ENCODE measurements at places on chromosomes 5 and 9.

DNA sequence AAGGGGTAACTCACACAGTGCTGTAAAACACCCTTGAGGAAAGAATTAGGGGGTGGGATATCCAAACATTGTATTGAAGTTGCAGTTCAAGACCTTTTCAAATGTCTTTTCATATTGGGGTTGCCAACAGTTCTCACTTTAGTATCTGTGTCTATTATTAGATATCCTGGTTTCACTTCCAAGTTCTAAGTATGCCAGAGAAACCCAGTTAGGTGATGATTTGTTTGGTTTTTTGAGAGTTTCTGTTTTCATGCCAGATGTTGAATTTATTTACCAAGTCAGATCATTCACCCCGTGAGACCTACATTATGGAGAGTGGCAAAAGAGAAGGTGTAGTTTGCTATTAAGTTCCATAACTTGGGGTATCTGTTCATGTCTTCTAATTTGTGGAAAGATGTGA, 64.5 kb downstream of the C9orf152 start:
- no peak for DNase-seq

- no peak for DNase-seq
These were observed 971.3 kb upstream of the CDH18 start for GRCh38 chr5:20959347-20959746.

DNA sequence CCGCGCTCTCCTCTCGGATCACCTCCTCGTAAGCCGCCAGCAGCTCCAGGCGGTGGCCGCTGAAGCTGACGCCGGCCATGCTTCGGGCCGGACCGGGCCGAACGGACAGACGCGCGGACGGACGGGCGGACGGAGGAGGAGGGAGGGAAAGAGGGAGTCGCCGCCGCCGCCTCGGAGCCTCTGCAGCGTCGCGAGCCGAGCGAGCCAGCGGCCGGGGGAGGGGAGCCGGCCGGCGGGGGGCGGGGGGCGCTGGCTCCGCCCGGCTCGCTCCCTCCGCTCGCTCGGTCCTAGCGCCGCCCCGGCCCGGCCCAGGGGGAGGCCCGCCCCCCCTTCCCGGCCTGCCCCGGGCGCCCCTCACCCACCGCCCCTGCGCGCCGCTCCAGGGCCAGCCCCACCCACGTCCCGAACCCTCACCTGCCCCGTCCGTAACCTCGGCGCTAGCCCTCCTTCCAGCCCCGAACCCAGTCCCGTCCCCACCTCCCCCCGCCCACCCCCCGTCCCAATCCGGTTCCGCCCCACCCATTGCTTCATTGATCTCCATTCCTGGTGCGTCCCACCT, at the start of gene DBN1:
DBN1 (minus strand) TSS at position 192 of the 559 bp plus-strand sequence; CDS start at position 79, 113 bp downstream.
- DNase-seq, result peak; percentile 97

- DNase-seq, result no peak
These were observed 113.2 kb downstream of the DCP2 start for GRCh38 chr5:113089653-113090335.

DNA sequence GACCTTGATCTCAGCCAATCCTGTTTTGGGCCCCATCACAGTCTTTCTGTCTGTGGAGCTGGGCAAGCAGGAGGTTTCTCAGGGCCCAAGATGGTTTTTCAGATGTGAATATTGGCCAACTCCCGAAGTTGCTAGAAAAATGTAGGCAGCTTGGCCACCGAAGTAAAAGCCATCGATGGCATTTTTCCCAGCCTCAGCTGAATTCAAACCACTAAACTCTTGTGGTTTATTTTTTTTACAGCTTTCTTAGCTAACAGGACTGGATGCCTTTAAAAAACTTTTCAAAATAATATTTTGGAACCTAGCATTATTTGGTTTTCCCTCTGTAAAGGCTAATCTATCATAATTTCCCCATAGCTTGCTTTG, 102.5 kb upstream of the ERCC6L2 start:
- no peak for DNase-seq

- no peak for DNase-seq
These were observed 228.9 kb upstream of the CDH9 start for GRCh38 chr5:27267209-27267824.

DNA sequence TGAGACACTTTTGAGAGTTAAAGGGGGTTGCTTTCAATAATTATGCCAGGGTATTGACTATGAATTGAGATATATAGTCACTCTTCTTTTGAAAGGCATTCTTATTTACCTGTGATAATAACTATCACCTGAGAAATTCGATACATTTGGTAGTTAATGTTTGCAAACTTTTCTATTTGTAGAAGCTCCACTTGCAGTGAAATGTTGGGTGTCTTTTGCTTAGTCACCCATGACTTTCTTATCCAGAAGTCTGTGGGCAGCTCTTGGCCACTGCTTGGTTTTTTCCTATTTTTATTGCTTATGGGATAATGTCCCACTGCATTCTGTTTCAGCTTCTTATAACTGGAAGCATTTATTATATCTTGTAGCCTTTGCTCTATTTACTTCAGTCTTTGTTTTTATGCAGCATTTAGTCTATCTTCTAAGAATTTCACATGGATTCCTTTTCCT, 3.9 kb downstream of the MACIR start:
- no peak for DNase-seq

DNA sequence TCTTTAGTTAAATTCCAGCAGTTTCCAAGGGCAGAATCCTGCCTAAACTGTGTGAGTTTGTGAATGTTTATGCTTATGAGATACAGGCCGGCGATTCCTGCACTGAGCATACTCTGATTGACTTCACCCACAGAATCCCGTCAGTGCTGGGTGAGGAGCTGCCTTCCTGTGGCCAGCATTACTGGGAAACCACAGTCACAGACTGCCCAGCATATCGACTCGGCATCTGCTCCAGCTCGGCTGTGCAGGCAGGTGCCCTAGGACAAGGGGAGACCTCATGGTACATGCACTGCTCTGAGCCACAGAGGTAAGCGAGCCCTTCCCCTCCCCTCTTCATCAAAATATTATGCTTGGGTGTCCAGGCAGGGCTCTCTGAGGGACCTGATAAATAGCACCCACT, 103.7 kb downstream of the CMYA5 start:
- no peak for DNase-seq

GRCh38 chr5:989961-990530, 18.6 kb upstream of the NKD2 start:
- peak; percentile 33 for DNase-seq

DNA sequence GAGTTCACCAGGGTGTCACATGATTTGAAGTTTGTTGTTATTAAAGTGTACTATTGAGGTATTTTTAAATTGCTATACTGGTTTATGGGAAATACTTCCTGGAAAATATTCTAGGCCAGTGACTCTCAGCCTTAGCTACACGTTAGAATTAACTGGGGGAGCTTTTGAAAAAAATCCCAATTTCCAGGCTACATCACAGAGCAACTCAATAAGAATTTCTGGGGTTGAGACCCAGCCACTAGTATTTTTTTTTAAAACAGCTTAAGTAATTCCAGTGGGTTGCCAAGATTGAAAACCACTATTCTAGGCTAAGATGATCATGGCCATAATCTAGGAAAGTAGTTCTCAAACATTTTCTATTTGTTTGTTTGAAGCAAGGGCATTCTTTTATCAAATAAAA, 142.9 kb upstream of the GRIA1 start:
- DNase-seq, result no peak

DNA sequence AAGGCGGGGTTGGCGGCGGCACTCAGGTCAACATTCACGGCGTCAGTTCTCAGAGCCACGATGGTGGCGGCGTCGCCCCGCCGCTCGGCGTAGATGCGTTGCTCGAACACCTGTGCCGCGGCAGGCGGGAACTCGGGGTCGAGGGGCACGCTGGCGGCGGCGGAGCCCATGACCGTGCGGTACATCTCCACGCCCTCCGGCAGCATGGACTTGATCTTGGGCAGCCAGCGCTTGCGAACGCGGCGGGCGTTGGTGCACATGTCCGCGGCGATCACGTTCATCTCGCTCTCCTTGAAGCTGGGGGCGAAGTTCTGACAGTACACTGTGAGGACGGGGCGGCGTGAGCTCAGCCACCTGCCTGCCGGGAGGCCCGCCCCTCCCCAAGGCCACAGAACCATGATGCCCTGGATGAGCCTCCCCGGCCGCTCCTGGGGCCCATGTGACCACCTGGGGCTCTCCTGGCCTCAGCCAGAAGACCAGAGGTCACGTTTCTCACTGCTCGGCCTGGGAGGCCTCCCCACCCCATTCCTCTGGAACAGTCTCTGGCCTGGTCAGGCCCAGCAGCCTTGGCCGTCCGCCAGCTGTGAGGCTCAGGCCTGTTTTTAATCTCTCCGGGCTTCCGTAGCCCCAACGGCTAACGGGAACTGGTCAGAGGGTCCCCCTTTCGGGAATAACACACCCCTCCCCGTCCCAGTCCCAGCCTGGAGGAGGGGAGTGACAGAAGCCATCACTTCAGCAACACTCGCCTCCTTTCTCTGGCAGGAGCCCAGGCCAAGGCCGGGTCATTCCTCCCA, 50.7 kb upstream of the UBAC1 start:
- DNase-seq, result no peak

- DNase-seq, result no peak
These were observed 3.0 kb downstream of the N4BP3 start for GRCh38 chr5:178116143-178116885.

GRCh38 chr5:56995596-56995995, 43.7 kb upstream of the MIER3 start:
- no peak for DNase-seq

- DNase-seq, result no peak
These were observed 163.5 kb downstream of the ARSB start for GRCh38 chr5:78821536-78822021.

GRCh38 chr9:130207241-130207992, 35.2 kb downstream of the NCS1 start:
- DNase-seq, result no peak

GRCh38 chr9:136426787-136427186, 12.9 kb downstream of the INPP5E start:
- no peak for DNase-seq

GRCh38 chr5:158718738-158719505, 380.8 kb downstream of the EBF1 start:
- DNase-seq, result no peak

DNA sequence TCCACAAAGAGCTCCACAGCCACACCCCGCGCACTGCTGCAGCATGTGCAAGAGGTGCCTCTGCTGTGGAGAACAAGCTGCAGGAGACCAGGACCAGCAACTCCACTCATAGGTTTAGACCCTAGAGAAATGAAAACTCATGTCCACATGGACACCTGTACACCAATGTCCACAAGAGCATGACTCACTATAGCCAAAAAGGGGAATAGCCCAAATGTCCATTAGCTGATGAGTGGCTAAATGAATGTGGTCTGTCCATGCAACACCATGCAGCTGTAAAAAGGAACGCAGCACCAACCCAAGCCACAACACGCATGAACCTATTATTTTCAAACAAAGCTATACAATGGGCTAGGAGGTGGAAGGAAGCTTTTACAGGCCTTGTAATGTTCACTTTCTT, 18.1 kb downstream of the DYNC2I2 start:
- DNase-seq, result no peak

- DNase-seq, result no peak
These were observed 18.9 kb upstream of the MEGF9 start for GRCh38 chr9:120733190-120733589.

DNA sequence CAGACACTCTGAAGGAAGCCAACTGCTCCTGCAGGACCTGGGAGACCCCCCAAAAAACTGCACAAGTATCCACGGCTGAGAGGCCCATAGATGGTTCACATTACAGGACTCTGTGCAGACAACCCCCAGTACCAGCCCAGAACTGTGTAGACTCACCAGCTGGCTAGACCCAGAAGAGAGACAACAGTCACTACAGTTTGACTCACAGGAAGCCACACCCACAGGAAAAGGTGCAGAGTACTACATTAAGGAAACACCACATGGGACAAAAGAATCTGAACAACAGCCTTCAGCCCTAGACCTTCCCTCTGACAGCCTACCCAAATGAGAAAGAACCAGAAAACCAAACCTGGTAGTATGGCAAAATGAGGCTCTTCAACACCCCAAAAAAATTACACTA, 281.2 kb upstream of the RGMB start:
- DNase-seq, result no peak

DNA sequence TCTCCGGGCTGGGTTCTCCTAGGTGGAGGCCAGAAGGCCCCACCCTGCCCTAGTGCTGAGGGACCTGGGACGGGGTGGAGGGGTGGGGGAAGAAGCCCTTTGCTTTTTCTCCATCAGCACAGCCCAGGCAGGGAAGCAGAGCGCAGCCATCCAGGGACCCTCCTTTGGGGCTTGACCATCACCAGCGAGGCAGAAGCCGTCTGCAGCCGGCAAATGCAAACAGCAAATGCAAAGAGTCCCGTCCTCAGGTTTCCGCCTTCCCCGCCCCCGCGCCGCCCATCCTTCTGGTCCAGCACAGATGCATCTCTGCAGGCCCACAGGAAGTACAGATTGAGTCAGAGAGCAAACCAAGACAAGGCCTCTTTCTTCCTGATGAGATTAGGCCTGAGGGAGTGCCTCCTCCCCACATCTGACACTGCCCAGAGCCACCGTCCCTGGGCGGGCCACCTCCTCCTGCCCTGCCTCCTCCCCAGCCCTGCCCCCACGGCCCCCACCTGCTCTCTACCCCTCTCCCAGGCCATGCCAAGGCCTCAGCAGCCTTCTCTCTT, 23.4 kb downstream of the CORO2A start:
- DNase-seq, result no peak

GRCh38 chr9:123756484-123757106, 173.3 kb downstream of the DENND1A start:
- no peak for DNase-seq

GRCh38 chr5:29561564-29561963, 1631.9 kb upstream of the CDH6 start:
- no peak for DNase-seq

DNA sequence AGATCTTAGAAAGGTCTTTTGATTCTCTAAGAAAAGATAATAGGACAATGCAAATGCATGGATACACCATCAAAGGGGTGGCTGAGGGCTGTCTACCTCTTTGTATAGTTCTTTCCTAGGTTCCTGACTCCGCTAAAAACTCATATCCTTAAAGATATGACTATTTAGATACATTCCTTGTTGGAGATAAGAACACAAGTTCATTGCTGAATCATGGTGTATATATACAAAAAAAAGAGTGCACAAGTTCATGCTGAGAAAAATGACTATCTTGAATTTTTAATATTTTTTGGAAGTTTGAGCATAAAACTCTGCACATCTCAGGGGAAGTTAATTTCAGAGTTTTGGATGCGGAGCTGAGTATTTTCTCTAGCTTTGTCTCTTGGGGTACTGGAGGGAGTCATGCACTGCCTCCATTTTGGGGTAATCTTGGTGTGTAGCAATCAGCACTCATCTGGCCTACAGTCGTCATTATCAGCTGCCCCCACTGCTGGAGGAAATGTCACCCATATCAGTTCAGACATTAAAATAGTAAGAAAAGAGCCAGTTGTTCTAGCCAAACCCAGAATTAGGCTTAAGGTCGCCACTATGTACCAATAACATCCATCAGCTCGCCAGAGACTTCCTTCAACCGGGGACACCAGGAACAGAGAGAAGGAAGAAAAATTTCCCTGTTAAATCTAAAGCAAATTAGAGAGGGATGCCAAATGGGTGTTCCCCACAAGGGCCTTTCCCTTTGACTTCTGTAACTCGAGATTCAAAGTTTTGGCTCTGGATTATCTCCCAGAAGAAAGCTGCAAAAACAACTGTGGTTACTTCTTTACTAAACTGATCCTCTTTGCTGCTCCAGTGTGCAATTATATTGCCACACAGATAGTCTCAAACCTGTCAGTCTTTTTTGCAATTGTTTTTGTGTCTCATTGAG, 49.0 kb downstream of the PTTG1 start:
- DNase-seq, result no peak

GRCh38 chr9:99748266-99748665, 73.4 kb upstream of the NR4A3 start:
- DNase-seq, result no peak

GRCh38 chr5:108545301-108545700, 163.4 kb upstream of the FBXL17 start:
- no peak for DNase-seq

Measured in D341Med (cell line).